SJSA1 (cell line): ENCODE measurements at places on chromosomes 2 and 18.

- no peak for DNase-seq
These were observed 112.5 kb downstream of the FAM210A start for GRCh38 chr18:13613591-13614501.

GRCh38 chr2:15159751-15160177, 401.4 kb downstream of the NBAS start:
- peak; percentile 28 for DNase-seq

DNA sequence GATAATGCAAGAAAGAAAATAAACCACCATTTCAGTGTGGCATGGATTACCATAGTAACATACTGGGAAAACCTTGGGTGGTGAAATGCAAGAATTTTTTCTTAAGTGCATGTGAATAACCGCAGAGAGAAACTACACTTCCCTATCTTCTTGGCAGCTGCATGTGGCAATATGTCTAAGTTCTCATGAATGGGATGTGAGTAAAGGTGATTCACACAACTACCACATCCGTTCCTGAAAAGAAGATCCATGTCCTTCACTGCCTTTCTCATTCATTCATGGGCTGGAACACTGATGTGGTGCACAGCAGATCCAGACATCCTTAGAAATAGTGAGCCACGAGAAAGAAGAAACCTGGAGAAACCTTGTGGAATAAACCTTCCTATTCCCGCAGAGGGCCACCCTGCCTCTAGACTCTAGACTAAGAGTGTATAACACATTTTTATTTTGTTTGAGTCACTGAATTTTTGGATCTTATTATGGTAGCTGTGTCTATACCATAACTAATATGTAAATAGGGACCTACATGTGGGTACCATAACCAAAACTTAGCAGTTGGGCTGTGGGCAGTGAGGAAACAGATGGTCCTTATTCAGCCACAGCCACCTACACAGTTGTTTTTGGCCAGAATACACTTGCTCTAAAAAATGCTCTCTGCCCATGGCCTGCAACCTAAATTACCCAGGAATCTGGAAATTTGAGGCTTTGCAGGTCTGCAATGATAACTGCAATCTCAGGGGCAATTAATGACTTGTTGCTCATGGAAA, 573.3 kb downstream of the LRP1B start:
- peak; percentile 20 for DNase-seq

- DNase-seq: no peak
These were observed 13.5 kb downstream of the TEX51 start for GRCh38 chr2:126912201-126912600.

GRCh38 chr2:16665748-16666448, at the start of gene CYRIA:
Gene CYRIA, minus strand, starts transcription at chr2:16665834. Its CDS starts 77,715 bp downstream, at chr2:16588119.
- no peak for DNase-seq

DNA sequence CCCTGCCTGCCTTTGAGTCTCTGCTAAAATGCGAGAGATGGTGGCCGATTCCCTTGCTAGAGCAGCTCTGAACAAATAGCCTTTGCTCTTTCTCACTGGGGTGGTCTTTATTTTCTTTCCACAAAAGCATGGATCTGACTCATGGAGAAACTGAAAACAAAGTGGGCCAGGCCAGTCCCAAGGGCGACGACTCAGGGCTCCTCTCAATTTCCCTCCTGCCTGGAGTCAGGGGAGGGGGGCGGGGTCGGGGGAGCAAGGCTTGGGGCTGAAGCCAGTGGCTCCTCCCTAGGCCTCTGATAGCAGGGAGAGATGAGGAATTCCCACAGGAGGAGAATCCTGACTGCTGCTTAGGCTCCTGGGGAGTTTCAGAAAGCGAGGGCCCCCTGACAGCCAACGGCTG, 17.1 kb upstream of the IL1R2 start:
- peak; percentile 84 for DNase-seq
